Occipital lobe (tissue), 3 donors: ENCODE measurements at places on chromosomes 1 and 21. TPM values are rescaled to one million over a fixed set of nuclear protein-coding genes. Genes with fewer than 3 reads are reported as not detected.

GRCh38 chr1:41110736-41111135 lies 89.2 kb upstream of the SLFNL1 start:
- DNase-seq, result no peak

GRCh38 chr1:172496678-172497077 lies 36.3 kb upstream of the SUCO start:
- DNase-seq, result no peak

- DNase-seq, result no peak
Measured at GRCh38 chr1:88371436-88372023, 312.5 kb upstream of the PKN2 start.

GRCh38 chr1:197915260-197915861 lies 1.8 kb upstream of the LHX9 start:
- DNase-seq, result no peak

- no peak for DNase-seq
Measured at GRCh38 chr1:7808253-7808844, 24.3 kb downstream of the PER3 start.

- no peak for DNase-seq
Measured at GRCh38 chr1:205440476-205441317, 15.1 kb downstream of the BLACAT1 start.

- no peak for DNase-seq
Measured at GRCh38 chr1:157704878-157705277, 4.3 kb upstream of the FCRL3 start.

- DNase-seq, result no peak
Measured at GRCh38 chr1:184513421-184513820, 126.6 kb downstream of the C1orf21 start.

DNA sequence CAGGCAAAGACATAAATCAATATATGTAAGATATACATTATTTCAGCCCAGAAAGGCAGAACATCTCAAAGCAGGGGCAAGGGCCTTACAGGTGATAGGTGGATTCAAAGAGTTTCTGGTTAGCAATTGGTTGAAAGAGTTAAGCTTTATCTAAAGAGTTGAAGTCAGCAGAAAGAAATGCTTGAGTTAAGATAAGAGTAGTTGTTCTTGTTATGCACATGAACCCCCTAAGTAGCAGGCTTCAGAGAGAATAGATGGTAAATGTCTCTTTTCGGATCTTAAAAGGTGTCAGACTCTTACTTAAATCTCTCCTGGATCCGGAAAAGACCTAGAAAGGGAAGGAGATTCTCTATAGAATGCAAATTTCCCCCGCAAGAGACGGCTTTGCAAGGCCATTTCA lies 8.3 kb upstream of the ZBTB40 start:
- no peak for DNase-seq

- no peak for DNase-seq
Measured at GRCh38 chr1:15068152-15068551, 85.4 kb upstream of the TMEM51 start.

- no peak for DNase-seq
Measured at GRCh38 chr1:15950763-15951295, 25.1 kb downstream of the ZBTB17 start.

DNA sequence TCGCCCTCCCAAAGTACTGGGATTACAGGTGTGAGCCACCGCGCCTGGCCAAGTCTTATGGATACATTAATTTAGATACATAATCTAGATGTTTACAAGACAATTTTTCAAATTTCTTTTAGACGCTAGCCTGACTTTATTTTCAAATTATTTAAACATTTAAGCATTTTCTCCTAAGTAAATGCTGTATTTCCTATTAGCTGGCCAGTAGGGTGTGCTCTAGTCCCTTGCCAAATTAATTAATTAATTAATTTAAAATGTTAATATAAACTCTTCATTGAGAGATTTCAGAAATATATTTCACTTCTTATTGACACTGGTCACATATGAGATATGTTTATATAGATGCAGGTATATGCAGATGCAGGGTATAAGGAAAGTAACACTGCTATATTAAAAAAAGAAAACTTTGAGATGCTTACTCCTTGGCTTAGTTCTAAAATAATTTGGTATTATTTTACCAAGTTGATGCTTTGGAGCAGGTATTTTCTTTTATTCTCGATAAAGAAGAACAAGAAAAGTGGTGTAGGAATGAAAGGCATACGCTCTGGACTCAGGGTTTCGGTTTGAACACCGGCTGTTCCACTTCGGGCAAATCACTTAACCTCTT lies 5.2 kb upstream of the ERRFI1 start:
- DNase-seq, result no peak

- no peak for DNase-seq
Measured at GRCh38 chr1:104765085-104765484, 1015.4 kb downstream of the AMY1C start.

DNA sequence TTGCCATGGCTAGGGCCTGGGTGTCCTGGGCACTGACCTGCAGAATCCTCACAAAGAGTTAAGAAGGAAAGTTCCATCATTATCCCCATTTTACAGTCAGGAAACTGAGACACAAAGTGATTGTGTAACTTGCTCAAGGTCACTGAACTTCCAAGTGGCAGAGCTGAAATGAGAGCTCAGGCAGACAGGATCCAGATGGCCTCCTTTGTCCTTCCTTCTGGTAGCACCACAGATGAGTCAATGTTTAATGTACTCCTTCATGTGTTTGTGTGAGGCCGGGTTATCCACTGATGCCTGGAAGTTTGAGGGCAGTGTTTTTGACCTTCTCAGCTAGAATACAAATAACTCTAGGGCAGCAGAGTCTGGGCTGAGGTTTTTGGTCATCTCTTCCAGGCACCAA lies 207.0 kb downstream of the TNR start:
- DNase-seq, result no peak

- DNase-seq, result no peak
Measured at GRCh38 chr1:116581323-116581885, 10.6 kb upstream of the CD58 start.

- no peak for DNase-seq
Measured at GRCh38 chr1:92730476-92730875, 54.4 kb downstream of the EVI5 start.

- no peak for DNase-seq
Measured at GRCh38 chr1:83750201-83750600, 248.7 kb downstream of the TTLL7 start.

DNA sequence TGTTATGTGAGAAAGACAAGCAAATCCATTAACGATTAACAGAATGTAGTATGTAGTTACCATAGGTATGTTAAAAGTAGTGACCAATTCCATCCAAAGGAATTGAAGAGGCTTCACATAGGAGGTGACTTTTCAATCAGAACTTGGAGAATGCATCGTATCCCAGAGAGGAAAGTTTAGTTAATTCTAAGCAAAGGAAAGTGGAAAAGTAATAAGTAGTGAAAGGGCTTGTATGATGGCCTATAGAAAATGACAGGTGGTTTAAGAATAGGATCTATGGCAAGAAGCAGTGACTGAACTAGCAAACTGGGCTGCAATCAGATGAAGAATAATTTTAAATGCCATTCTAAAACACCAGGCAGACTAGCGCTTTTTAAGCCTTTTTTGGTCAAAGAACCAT lies 16.6 kb downstream of the SCMH1 start:
- DNase-seq, result no peak

GRCh38 chr1:22588899-22589422 lies 25.7 kb downstream of the EPHA8 start:
- no peak for DNase-seq

DNA sequence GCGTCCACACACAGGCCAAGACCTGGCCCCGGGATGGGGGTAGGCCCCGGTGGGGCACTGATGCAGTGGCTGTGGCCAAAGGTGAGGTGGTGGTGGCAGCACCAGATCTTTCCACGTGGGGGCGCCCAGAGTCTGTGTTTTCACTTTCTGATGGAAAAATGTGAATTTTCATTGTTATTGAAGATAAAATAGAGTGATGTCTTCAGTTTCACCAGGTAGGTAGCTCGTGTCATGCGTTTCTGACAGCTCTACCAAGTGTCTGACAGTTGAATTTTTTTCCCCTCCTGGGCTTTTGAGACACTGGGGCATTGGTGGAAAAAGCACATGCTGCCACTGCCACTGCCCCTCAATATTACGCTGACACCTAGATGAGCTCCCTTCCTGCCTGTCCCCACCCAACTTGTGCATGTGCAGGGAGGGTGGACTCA lies 40.0 kb upstream of the MAGOH start:
- DNase-seq, result no peak

DNA sequence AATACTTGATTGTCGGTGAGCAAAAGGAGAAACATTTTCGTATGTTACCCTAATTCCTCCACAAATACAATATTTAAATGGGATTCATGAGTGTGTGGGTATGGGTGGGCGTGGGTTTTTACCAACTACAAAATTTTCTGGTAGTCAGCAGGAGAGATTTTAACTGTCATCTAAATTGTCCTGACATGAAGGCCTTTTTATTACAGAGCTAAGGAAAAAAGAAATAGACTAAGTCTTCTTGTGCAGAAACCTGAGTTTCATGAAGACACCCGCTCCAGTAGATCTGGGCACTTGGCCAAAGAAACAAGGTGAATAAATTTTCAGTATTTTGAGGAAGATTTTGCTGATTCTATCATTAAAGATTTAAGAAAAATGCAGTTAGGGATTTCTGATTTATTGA lies 752 bp downstream of the RGS18 start:
- no peak for DNase-seq

GRCh38 chr1:19812875-19813642 lies 2.0 kb downstream of the RNF186 start:
- DNase-seq, result no peak

- no peak for DNase-seq
Measured at GRCh38 chr1:224681816-224682215, 65.7 kb downstream of the CNIH3 start.

Gene KDF1
- not detected for total RNA-seq

Gene NPPB
- total RNA-seq, result 0.47 TPM

Gene LCE1B
- total RNA-seq, result not detected

Gene DNAI4
- total RNA-seq, result 34.9 TPM

Gene HSD11B1
- not detected for total RNA-seq

Gene LCE6A
- not detected for total RNA-seq

Gene GSTM1
- total RNA-seq, result not detected

Gene CRABP2
- total RNA-seq, result 3.1 TPM

Gene KCNE1
- total RNA-seq, result 0.16 TPM

Gene OLIG2
- total RNA-seq, result 23.9 TPM

Gene CELA2A
- total RNA-seq, result not detected

Gene FMOD
- 1.1 TPM for total RNA-seq

Gene ZMYND12
- not detected for total RNA-seq
